Colonic mucosa (tissue), 4 donors: ENCODE measurements at places on chromosomes 4 and X. TPM values are rescaled to one million over a fixed set of nuclear protein-coding genes. Genes with fewer than 3 reads are reported as not detected.

SCARB2 gene
- total RNA-seq, result 156 TPM

SSX7 gene
- not detected for total RNA-seq

UCHL1 gene
- 13.2 TPM for total RNA-seq

PNMA3 gene
- 0.21 TPM for total RNA-seq

MTMR8 gene
- 5.8 TPM for total RNA-seq

RBM47 gene
- 279 TPM for total RNA-seq

EGF gene
- 2.8 TPM for total RNA-seq

SYP gene
- total RNA-seq, result 6.4 TPM

NDUFB11 gene
- 84.6 TPM for total RNA-seq

MAP3K15 gene
- total RNA-seq, result 0.25 TPM

SOWAHD gene
- total RNA-seq, result 4.9 TPM

IL21 gene
- total RNA-seq, result not detected
